ENCODE measurements at places on chromosomes 5 and 9.

DNA sequence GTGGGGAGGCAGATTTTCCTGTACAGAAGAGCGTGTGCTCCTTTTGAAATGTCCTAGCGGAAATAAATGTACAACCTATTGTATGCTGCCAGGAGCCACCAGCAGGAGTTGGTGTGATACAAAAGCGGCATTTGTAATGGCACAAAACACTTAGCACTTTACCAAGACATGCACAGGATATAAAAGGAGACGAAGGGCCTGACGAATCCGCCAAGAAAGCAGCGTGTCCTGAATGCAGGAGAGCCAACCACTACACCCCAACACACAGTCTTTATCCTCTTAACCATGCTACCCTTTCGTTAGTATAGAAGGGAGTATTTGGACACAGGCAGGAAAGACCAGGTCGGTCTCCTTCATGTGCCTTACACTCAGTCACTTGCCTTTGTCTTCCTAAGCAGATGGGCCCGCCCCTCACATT, 218.1 kb downstream of the TRIM32 start:
- DNase-seq, result no peak

DNA sequence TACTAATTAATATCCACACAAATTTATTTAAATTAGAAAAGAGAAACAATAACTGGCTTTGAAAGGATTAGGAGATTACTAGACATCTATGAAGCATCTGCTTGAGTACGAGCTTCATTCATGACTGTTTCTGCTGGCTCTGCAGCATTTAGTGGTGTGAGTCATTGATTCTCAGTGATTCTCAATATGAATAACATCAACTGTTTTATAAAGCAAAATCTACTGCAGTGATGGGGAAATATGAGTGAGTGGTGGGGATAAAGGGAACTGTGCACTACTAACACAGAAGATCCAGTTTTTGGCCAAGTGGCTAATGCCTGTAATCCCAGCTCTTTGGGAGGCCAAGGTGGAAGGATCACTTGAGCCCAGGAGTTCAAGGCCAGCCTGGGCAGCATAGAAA, 8.4 kb downstream of the FNBP1 start:
- no peak for DNase-seq

GRCh38 chr5:108830705-108831276, 83.1 kb downstream of the FER start:
- DNase-seq, result no peak

- DNase-seq, result no peak
These were observed 269.8 kb downstream of the TMEM38B start for GRCh38 chr9:105964156-105964555.

All from Right ventricle myocardium superior (tissue), 1 donor.